ENCODE measurements at places on chromosomes 1 and 21.

GRCh38 chr1:1325288-1326074 is 879 bp downstream of the CPTP start:
- DNase-seq = no peak

DNA sequence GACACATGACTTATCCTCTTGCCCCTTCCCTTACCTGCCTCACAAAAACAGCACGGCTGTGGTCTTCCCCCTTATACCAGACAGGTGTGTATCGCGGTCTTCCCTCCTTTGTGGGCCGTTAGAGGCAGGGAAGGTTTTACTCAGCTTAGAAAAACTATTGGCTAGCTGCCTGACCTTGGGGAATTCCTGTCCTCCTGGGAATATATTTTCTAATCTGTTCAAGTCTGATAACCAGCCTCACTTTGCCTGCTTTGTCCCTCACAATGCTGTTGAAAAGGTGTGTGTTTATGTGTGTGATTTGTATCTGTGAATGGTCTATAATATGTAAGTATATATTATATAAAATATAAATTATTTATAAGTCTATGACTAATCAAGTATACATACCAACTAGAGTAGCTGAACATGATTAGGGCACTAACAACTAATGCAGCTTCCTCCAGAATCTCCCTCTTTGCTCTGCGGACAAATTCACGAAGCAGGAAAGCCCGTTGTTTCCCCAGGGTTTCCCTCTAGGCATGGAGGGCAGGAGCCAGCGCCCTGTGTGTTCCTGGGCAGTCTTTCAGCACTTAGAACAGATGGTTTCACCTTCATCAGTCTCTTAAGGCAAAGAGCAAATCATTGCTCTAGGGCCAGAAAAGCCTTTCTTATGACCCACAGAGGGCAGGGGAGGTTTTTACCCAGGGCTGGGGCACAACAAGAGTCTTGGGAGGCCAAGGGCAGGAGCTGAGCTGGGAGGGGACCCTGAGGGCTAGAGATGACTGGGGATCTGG is 25.6 kb downstream of the SLC26A9 start:
- DNase-seq = no peak

GRCh38 chr1:60589046-60589748 is 493.2 kb upstream of the NFIA start:
- no peak for DNase-seq

- no peak for DNase-seq
Measured at GRCh38 chr1:214551436-214552173, at the start of gene PTPN14. TSS of gene PTPN14 (minus strand) at chr1:214551602. CDS start at chr1:214464803, 86,799 bp downstream.

- no peak for DNase-seq
Measured at GRCh38 chr1:248812736-248813425, 12.8 kb downstream of the SH3BP5L start.

GRCh38 chr21:27813344-27813743 is 846.5 kb upstream of the ADAMTS5 start:
- DNase-seq = no peak

DNA sequence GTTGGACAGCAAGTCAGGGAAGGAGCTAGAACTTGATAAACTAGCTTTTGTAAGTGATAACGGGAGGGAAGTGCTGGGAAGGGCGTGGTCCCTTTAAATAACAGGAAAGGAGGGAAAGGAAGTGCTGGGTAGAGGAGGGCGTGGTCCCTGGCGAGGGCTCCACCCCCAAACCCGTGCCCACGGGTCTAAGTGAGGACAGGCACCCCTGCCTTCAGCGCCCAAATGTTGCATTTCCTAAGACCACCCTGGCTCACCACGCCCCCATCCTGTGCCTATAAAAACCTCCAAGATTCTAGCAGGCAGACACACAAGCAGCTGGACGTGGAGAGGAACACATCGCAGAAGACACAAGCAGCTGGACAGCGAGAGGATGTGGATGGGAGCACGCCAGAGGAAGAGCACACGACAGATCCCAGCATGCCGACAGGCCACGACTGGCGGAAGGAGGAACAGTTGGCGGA is 58.5 kb downstream of the PALMD start:
- DNase-seq = no peak

DNA sequence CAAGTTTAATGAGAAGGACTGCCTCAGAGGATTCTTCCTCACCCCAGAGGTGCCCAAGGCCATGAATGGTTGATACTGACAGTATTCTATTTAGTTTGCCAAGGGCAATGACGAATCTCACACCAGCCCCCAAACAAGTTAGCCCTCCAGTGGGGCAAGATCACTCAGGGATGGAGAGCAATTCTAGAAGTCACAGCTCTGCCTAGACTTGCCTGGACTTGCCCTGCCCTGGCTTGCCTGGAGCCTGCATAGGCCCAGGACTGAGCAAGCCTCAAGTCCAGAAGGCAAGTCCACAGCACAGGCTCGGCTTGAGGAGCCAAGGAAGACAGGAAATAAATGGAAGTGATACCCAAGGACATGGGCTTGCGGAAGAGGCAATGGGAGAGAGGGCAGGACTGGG is 39.5 kb upstream of the RGS16 start:
- no peak for DNase-seq

DNA sequence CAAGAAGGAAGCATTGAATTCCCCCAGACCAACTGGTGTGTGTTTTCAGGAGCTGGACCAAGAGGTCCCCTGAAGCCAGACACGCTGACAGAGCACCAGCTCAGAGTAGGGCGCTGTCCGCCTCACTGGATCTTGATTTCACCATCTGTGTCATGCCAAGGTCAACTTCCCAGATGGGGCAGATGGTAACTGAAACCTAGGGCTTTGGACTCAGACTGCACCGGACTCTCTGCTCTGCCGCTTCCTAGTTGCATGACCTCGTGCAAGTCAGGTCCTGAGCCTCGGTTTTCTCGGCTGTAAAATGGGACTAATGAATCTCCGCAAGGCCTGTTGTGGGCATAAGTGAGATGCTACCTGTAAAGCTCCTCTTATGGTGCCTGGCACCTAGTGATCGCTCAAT is 17.9 kb upstream of the CASZ1 start:
- DNase-seq = no peak

- DNase-seq = no peak
Measured at GRCh38 chr1:232655028-232655745, 25.3 kb upstream of the SIPA1L2 start.

DNA sequence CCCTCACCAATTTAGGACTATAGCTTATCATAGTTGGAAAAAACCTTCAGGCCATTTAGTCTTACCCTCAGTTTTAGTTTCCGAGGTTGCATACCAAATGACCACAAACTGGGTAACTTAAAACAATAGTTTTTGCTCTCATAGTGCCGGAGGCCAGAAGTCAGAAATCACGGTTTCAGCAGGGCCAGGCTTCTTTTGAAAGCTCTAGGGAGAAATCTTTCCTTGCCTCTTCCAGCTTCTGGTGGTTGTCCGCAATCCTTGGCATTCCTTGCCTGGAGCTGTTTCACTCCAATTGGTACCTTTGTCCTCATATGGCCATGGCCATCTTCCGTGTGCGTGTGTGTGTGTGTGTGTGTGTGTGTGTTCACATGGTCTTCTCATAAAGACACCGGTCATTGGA is 12.4 kb upstream of the PLXNA2 start:
- DNase-seq = no peak

- no peak for DNase-seq
Measured at GRCh38 chr1:50508040-50508586, 84.9 kb upstream of the DMRTA2 start.

DNA sequence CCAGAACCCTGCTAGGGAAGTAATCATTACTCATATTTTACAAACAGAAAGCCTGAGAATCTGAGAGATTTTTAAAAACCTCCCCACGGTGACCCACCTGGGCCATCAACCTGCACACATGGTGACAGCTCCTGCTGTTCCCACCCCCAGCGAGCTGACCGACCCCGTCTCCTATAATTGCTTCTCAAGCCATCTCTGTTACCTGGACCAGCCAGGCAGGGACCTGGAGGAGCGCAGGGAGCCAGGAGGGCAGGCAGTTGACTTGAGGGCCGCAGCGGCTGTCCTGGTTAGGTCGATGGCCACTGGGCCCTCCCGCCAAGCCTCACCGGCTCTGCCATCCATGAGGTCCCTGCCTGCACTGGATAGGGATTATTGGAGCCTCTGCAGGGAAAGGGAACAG is 7.7 kb downstream of the TFF2 start:
- no peak for DNase-seq

GRCh38 chr1:41171266-41171874 is 70.7 kb downstream of the SCMH1 start:
- DNase-seq = no peak

- no peak for DNase-seq
Measured at GRCh38 chr1:219331424-219331823, 157.7 kb downstream of the LYPLAL1 start.

GRCh38 chr1:159944623-159945455 is 574 bp downstream of the IGSF9 start:
- no peak for DNase-seq

DNA sequence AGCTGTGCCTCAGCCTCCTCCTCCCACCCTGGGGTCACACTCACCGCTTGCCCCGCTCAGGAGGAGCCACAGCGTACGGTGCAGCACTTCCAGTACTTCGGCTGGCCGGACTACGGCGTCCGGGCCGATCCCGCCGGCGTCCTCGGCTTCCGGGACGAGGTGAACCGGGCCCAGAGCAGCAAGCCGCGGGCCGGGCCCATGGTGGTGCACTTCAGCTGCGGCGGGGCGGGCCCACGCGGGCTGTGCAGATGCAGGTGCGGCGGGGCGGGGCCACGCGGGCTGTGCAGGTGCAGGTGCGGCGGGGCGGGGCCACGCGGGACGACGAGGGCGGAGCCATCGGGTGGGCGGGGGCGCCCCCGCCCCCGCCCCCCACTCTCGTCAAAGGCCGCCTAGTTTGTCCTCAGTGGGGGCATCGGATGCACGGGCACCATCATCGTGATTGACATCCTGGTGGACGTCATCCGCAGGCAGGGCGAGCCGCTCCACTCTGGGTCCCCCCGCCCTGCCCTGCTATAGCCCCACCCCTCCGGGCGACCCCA is 5.5 kb downstream of the RNF223 start:
- DNase-seq = no peak

GRCh38 chr1:7187112-7187493 is 401.8 kb downstream of the CAMTA1 start:
- DNase-seq = no peak

- no peak for DNase-seq
Measured at GRCh38 chr1:58839846-58840835, 56.3 kb upstream of the JUN start.

- DNase-seq = no peak
Measured at GRCh38 chr1:228405979-228406228, 731 bp downstream of the TRIM11 start.

- no peak for DNase-seq
Measured at GRCh38 chr1:186950547-186950946, 121.8 kb downstream of the PLA2G4A start.

GRCh38 chr1:81619156-81619555 is 181.6 kb upstream of the ADGRL2 start:
- no peak for DNase-seq

GRCh38 chr1:199018471-199019135 is 379.8 kb downstream of the PTPRC start:
- DNase-seq = no peak

DNA sequence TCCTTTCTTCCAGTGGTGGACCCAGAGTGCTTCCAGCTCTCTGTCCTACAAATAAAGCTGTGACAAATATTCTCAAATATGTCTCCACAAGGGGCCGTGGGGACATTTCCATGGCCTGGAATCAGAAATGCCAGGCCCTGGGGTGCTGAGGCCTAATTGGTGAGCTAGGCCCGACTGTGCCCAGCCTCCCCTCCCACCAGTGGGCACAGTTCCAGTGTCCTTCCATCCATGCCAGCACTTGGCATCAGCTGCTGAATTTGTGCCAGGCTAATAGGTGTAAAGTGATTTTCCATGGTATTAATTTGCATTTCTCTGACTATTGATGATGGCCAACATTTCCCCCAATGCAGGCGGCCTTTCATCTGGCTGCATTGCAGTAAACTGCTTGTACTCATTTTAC is 48.5 kb upstream of the B3GALT5 start:
- no peak for DNase-seq

DNA sequence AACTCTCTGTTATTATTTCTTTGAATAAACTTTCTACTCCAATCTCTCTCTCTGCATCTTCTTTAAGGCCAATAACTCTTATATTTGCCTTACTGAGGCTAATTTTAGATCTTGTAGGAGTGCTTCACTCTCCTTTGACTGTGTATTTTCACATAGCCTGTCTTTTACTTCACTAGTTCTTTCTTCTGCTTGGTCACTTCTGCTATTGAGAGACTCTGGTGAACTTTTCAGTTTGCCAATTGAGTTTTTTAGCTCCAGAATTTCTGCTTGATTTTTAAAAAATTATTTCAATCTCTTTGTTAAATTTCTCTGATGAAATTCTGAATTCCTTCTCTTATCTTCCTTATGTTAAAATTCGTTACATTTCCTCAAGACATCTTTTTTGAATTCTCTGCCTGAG is 18.2 kb downstream of the GPR88 start:
- no peak for DNase-seq

DNA sequence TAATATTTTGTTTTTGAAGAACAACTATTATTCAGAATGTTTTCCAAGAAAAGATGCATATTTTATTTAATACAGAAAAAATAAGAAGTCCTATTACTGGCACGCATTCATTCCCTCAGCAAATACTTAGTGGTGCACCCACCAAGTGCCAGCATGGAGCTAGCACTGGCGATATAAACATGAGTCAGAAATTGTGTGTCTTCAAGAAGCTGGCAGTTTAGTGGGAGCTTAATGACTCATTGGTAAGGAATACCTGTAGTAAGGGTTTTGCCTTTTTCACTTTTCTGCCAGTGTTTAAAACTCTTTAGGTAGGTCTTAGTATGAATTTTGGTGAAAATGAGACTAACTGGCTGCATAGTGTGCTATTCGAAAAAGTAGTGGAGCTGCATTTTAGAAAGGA is 6.3 kb downstream of the MAGI3 start:
- no peak for DNase-seq

- DNase-seq = no peak
Measured at GRCh38 chr1:32947669-32948389, 16.8 kb downstream of the RNF19B start.

GRCh38 chr1:109096120-109096519 is 5.6 kb downstream of the TMEM167B start:
- DNase-seq = no peak

DNA sequence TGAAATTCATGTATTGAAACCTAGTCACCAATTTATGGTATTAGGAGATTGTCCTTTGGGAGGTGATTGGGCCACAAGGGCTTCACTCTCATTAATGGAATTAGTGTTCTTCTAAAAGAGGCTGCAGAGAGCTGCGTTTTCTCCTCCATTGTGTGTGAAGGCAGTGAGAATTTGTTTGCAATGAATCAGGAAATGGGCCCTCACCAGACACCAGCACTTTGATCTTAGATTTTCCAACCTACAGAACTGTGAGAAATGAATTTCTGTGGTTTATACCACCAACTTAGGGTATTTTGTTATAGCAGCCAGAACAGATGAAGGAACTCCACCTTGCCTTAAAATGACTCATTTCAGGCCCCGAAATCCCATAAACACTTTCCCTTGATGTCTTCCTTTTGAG is 544.2 kb downstream of the RWDD3 start:
- no peak for DNase-seq

DNA sequence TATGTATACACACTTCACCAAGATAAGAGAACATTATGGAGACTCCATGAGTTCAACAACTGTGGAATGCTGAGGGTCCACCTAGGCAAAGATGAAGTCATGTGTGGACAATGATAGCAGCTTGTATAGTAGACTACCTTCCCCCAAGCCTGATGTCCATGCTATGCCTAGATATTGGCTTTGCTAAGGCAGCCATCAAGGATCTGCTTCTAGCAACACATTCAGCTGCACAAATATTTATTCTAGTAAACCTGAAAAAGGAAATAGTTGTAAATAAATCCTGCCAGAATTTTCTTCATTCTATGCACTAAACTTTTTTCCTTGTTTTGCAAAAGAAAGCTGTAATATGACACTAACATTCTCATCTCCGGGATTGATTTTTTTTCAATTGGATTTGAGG is 7.0 kb upstream of the LPAR3 start:
- DNase-seq = no peak
